ENCODE measurements at places on chromosomes 1 and 21.
A peak's percentile ranks its signal among the peaks of the same experiment; 100 is the strongest.

GRCh38 chr1:44267438-44267837 is 54.2 kb downstream of the DMAP1 start:
- DNase-seq: no peak

DNA sequence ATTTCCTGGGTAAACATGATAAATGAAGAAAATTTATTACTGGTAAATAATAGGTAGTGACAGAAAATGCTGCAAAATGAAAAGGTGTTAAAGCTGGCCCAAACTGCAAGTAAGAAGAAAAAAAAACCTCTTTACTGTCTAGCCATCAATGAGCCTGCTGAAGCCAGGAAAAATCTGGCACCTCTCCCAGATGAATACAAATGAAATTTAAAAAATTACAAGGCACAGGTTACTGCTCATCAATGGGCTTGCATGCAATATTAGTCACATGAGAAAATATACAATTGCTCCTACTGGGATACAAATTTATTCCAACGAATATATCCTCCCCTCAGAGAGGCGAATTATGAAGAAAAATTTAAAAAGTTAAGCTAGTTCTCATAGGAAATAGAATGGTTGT is 1422.5 kb downstream of the KCNT2 start:
- DNase-seq: no peak

DNA sequence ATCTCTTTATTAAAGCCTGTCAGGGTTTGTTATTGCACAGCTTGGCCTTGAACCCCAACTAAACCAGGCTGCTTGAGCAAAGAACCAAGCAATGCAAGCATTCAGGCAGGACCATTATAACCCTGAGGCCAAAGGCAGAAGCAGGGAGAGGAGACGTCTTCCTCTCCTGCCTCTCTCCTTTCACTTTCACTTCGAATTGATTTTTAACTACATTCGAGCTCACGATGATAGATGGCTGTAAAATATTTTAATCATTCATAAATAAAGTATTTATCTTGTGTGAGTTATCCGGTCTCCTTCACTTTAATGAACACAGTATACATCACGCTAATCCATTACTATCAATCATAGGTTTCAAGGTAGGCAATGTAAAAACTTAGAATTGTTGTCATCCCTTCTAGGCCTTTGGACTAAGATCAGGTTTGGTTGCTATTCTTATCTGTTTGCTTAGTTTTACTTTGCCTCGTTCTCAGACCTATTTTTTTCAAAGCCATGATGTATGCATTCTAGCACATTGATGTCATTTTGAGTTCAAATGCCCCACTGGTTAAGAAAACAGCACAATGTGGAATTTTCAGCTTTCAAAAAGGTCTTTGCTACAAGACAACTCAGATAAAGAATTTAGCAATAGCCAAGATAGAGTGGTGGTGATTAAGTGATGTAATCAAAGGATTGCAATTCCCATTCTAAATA is 480.2 kb upstream of the RUNX1 start:
- DNase-seq: peak; percentile 37

DNA sequence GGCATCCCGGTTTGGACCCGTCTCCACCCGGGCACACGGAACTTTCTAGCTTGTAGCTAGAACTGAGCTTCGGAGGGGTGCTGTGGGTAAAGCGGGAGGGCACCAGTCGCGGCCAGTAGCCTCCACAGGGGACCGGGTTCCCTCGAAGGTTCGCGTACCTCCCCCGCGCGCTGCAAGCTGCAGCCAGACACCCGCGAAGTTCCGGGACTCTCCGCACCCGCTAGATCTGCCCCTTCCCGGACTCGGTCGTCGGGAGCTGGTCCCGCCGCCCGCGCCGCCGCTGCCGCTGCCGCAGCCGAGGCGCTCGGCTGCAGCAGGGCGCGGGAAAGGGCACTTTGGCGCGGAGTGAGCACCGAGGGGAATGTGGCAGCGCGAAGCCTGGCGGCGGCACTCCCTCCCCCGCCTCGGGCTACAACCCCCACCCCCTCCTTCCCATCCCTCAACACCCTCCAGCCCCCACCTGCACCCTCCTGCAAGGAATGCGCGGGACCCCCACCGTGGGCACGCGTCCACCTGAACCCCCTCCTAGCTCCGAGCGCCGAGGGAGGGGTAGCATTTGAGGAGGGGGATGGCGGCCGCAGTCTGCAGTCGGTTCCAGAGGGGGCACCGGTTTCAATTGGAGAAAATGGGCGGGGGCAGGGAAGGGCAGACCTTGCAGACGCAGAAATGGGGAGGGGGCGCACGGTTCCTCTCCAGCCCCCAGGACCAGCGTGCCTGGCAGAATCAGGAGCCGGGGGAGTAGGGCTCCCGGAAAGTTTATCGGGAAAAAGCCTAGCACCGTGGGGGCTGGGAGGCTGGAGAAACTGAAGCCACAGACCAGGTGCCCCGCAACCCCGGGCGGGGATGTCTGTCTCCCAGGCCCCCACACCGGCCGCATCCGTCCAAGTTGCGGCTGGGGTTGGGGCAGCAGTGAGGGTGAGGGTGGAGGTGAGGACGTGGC is 968 bp downstream of the CSMD2 start:
- peak; percentile 14 for DNase-seq

DNA sequence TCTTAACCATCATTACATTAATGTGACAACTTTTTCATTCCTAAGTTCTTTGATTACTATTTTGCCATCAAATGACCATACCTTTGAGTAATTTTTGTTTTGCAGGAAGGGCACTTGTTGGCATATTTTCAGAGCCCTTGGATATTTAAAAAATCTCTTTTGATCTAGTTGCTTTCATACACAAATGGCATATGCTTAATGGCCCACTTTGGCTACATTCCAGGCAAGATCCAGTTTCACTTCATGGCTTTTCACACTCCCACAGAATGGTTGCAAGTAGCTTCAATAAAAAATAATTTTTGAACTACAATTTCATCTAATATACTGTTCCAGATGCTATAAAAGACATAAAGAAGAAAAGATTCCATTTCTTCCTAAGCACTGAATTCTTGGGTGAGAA is 18.1 kb downstream of the ADAM30 start:
- peak; percentile 31 for DNase-seq

GRCh38 chr1:180548686-180549317 is 10.0 kb upstream of the OVAAL start:
- DNase-seq: peak; percentile 27

DNA sequence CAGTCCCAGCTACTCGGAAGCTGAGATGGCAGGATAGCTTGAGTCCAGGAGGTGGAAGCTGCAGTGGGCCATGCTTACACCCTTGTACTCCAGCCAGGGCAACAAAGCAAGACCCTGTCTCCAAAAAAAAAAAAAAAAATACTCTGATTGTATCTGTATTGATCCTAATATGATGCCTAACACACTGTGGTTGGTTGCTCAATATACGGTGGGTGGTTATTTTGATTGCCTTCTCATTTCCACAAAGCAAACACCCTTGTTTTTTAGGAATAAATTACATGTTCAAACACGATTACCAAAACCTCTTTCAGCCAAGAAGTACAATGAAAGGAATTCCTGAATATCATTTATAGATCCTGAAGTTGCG is 3.4 kb downstream of the EGLN1 start:
- DNase-seq: no peak
